Activated CD4-positive, alpha-beta memory T cell treated with anti-CD3 and anti-CD28 coated beads for 36 hours (primary cell): ENCODE measurements at places on chromosomes 4 and X.

- no peak for DNase-seq
Measured at GRCh38 chr4:121056066-121056465, 16.3 kb downstream of the NDNF start.

DNA sequence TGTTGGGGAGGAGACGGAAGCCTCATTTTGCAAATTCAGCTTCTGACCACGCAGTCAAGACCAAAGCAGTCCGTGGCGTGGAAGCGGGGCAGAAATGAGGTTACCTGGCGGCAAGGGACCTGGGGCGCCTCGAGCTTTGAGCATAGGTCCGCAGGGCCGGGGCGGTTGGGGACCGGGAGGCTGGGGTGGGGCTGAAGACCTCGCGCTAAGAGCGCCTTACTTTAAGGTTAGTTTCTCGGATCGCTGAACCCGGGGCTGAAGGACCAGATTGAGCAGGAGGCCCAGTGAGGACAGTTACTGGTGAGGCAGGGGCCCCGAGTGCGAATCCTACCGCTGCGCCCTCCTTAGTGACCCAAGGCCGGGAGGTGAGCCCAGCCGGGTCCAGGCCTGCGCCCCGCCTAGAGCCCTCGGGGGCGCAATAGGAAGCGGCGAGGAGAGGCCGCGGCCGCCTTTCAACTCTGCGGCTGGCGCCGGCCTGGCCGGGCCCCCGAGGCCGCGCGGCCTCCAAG is 7.5 kb downstream of the MSX1 start:
- DNase-seq = no peak

- DNase-seq = no peak
Measured at GRCh38 chrX:43640482-43640881, 15.6 kb upstream of the MAOA start.

- DNase-seq = no peak
Measured at GRCh38 chr4:53461244-53461643, 83.8 kb downstream of the FIP1L1 start.

DNA sequence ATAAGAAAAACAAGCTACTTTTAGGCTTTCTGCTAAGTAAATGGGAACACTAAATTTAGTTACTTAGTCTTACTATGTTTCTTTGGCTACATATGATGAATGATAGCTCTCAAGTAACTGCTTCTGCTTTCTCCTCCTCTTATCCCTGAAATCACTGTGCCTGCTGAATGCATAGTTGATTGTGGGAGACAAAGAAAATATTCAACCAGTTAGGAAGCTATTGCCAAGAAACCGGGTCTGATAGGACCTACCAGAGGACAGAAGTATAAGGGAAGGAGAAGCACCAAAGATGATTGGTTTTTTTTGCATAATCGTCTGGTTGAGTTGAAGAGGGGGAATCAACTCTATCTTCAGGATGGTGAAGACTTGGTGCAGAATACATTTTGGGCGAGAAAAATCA is 28.0 kb upstream of the NDUFC1 start:
- no peak for DNase-seq

- no peak for DNase-seq
Measured at GRCh38 chr4:179292468-179292867, 1850.2 kb upstream of the AGA start.

DNA sequence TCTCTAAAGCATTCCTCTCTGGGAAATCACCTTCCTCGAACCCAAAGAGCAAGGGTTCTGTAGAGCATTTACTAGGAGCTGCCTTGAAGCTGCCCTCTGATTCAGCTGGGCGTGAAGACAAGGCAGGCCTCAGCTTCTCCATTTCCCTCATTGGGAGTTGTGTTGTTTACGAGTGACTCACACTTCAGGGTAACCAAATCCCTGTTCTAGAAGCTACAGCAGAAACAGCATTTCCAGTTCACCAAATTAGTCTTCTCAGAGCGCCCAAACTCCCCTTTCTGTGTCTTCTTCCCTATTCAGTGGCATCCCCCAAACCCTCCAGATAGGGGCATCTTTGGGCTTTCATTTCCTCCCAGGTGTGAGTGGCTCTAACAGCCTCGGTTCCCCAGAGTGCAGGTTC is 863 bp upstream of the XPNPEP2 start:
- no peak for DNase-seq

- no peak for DNase-seq
Measured at GRCh38 chrX:154749856-154750255, 1.0 kb downstream of the GAB3 start.

GRCh38 chr4:101355767-101356702 is 8.7 kb upstream of the PPP3CA start:
- DNase-seq = no peak
